Naive thymus-derived CD8-positive, alpha-beta T cell (primary cell): ENCODE measurements at places on chromosomes 12 and 14. TPM values are rescaled to one million over a fixed set of nuclear protein-coding genes. Genes with fewer than 3 reads are reported as not detected.
A peak's percentile ranks its signal among the peaks of the same experiment; 100 is the strongest.

DPF3 gene
- 0.55 TPM for total RNA-seq

GRCh38 chr14:76718306-76719040, 42.8 kb upstream of the VASH1 start:
- peaks cover 40% of the 10 kb centered on the region for H3K27me3 ChIP-seq
- H3K27ac ChIP-seq: no peak overlapping the region
- H3K4me1 ChIP-seq: no peaks in the 10 kb centered on the region

TBC1D30 gene
- total RNA-seq: 0.63 TPM

DNA sequence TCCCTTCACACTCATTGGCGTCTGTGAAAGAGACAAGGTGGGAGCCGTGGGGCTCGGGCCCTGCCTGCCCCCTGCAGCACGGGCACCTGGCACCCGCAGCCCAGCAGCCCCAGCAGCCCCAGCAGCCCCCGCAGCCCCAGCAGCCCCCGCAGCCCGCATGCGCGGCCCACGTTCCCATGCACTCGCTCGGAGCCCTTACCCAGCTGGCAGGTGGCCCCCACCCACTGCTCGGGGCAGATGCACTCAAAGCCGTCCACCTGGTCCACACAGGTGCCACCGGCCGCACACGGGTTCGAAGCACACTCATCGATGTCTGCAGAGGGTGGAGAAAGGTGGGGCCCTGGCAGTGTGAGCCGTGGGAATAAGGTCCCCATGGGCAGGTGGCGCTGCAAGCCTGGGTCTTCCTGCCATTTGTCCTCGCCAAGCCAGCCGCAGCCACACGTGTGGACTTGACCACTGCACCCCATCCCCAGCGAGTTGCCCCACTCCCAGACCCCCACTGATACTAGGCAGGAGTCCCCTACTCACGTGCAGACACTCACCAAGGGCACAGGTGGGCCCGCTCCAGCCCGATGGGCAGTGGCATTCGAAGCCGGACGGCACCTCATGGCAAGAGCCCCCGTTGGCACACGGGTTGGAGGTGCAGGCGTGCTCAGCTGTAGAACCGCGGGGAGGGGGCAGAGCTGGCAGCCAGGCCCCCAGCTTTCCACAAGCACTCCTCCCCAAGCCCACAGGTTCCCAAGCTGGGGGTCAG, 17.3 kb downstream of the JAG2 start:
- no peaks in the 10 kb centered on the region for H3K36me3 ChIP-seq
- no peaks in the 10 kb centered on the region for H3K27me3 ChIP-seq
- no peak for DNase-seq

DNA sequence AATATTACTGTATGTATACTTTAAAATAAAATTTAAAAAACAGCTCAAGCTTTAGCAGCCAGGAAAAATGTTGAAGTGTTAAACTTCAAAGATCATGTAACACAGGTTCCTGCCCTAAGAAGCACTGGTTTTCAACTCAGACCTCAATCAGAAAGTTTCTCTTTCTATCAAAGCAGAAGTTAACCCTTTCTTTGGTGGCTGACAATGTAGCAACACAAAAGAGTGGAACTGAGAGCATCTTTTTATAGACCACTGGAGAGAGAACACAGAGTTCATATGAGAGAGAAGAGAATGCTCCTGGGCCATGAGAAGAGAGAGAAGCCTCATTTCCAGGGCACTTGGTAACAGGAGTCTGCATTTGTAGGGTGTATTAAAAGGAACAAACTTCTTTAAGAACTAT, 42.2 kb upstream of the KTN1 start:
- DNase-seq: no peak
- H3K4me3 ChIP-seq: no peak overlapping the region
- H3K36me3 ChIP-seq: peaks cover 9% of the 10 kb centered on the region
- peaks cover 2% of the 10 kb centered on the region for H3K4me1 ChIP-seq
- no peak overlapping the region for H3K27ac ChIP-seq

LGALS3 gene
- 7.2 TPM for total RNA-seq

DNA sequence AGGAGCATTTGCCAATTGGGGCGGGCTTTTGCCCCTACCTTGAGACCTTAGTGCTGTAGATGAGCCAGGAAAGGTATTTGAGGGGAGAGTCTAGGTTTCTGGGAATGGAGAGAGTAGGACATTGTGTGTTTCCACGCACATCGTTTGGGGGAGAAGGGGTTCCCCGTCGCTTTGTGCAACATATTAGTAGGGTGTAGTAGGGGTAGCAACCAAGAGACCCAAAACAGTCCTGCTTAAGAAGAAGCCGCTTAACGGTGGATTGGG, 694 bp upstream of the PTGES3 start:
- peak overlapping the region; percentile 100 for H3K27ac ChIP-seq
- peak overlapping the region; percentile 99 for H3K4me3 ChIP-seq
- peaks cover 39% of the 10 kb centered on the region for H3K4me1 ChIP-seq
- H3K27me3 ChIP-seq: no peaks in the 10 kb centered on the region

DNAJC22 gene
- total RNA-seq: not detected

PYGL gene
- 0.39 TPM for total RNA-seq

TAS2R8 gene
- total RNA-seq: not detected

- peaks cover 18% of the 10 kb centered on the region for H3K36me3 ChIP-seq
- peak overlapping the region; percentile 74 for H3K4me3 ChIP-seq
- H3K27ac ChIP-seq: peak overlapping the region; percentile 54
- peaks cover 9% of the 10 kb centered on the region for H3K4me1 ChIP-seq
Measured at GRCh38 chr12:92977326-92977725, 48.2 kb upstream of the EEA1 start.

RTRAF gene
- total RNA-seq: 116 TPM

DNA sequence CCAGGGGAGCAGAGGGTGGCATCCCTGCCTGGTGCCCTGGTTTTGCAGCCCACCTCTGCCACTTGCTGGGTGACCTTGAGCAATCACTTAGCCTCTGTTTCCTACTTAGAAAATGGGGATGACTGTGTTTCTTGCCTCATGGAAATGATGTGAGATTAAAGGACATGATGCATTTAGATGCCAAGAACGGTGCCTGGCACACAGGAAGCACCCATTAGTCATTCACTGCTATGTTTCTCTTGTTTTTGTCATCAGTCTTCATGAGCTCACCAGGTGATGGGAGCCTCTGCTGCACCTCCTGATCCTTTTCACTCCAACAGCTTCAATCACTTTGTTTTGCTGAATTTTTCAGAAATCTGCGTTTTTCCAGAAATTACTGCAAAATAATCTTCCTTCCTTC, 23.6 kb upstream of the ATF1 start:
- no peaks in the 10 kb centered on the region for H3K27me3 ChIP-seq
- H3K27ac ChIP-seq: peak overlapping the region; percentile 68
- H3K4me1 ChIP-seq: no peaks in the 10 kb centered on the region
- H3K4me3 ChIP-seq: peak overlapping the region; percentile 45
- H3K36me3 ChIP-seq: peaks cover 95% of the 10 kb centered on the region

DNA sequence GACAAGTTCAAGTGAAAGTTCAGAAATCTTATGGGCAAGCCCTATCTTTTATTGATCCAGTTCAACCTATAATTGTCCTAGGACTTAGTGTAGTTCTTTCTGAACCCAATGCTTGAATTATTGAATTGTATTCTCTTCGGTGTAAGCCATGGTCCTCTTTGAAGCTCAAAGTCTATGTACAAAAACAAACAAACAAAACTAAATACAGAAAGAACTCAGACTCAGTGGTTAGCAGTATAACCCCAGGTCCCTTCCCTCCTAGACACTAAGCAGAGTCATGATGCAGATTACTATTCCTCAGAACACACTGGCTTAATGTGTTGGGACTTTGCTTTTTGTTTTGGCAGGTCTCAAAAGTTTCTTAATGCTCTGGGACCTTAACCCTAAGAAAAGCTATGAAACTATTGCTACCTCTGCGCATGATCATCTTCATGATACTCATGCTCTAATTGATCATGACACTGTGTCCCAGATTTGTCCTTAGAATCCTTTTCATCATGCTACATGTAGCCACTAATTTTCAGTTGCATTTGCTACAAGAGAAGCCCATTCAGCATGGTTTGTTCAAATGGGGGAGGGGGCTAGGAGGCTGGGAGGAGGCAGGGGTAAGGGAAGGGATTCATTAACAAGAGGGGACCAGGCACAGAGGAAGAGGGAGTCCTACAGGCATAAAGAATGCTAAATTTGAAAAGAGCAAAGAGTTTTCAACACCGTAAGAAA, 35.1 kb upstream of the NAA30 start:
- H3K4me1 ChIP-seq: no peaks in the 10 kb centered on the region
- H3K27me3 ChIP-seq: peaks cover 10% of the 10 kb centered on the region
- no peak overlapping the region for H3K4me3 ChIP-seq
- H3K36me3 ChIP-seq: no peaks in the 10 kb centered on the region
- DNase-seq: no peak

DNA sequence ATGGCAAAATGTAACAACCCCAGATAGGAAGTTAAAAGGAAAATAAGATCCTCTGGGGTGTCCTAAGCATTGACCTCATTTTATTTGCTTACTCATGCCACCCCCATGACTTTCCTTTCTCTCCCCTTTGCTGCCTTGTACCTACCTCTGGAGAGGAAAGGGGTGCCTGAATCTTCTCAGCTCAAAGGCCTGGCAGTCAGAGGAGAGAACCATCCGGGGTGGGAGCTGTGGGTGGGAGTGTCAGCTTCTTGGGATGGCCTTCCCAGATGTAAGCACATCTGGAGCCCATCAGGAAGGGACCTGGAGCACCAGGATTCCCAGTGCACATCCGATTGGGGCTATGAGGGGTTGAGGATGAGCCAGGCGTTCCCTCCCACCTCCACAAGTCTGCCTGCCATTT, 5.2 kb upstream of the ITGA5 start:
- no peak overlapping the region for H3K27ac ChIP-seq
- H3K4me3 ChIP-seq: no peak overlapping the region
- H3K4me1 ChIP-seq: peaks cover 41% of the 10 kb centered on the region
- no peak for DNase-seq
- H3K36me3 ChIP-seq: no peaks in the 10 kb centered on the region

- H3K27ac ChIP-seq: no peak overlapping the region
- H3K36me3 ChIP-seq: peaks cover 12% of the 10 kb centered on the region
- no peaks in the 10 kb centered on the region for H3K4me1 ChIP-seq
- H3K27me3 ChIP-seq: peaks cover 14% of the 10 kb centered on the region
Measured at GRCh38 chr12:119096429-119097202, 82.1 kb upstream of the HSPB8 start.

PPFIBP1 gene
- total RNA-seq: 9.2 TPM

DNA sequence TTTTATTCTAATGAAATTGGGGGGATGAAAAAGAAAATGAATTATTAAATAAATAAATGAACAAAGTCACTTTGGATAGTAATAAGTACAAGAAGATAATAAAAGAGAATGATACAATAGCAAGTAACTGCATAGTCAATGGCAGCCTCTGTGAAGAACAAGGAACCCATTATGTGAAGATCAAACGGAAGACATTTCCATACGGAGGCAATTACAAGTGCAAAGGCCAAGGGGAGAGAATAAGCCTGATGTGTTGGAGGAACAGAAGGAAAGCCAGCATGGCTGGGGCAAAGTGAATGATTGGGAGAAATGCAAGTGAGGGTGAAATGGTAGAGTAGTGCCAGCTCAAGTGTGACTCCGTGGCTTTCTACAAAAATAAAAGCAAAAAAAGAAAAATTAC, 43.9 kb upstream of the CHPT1 start:
- no peak for DNase-seq
- H3K36me3 ChIP-seq: no peaks in the 10 kb centered on the region
- peaks cover 6% of the 10 kb centered on the region for H3K4me1 ChIP-seq
- peaks cover 20% of the 10 kb centered on the region for H3K27me3 ChIP-seq
- no peak overlapping the region for H3K4me3 ChIP-seq
- H3K27ac ChIP-seq: no peak overlapping the region

- peaks cover 17% of the 10 kb centered on the region for H3K27me3 ChIP-seq
- no peaks in the 10 kb centered on the region for H3K4me1 ChIP-seq
- no peaks in the 10 kb centered on the region for H3K36me3 ChIP-seq
- H3K4me3 ChIP-seq: no peak overlapping the region
- DNase-seq: no peak
Measured at GRCh38 chr14:21656980-21657379, 3.3 kb downstream of the OR4E2 start.

DNA sequence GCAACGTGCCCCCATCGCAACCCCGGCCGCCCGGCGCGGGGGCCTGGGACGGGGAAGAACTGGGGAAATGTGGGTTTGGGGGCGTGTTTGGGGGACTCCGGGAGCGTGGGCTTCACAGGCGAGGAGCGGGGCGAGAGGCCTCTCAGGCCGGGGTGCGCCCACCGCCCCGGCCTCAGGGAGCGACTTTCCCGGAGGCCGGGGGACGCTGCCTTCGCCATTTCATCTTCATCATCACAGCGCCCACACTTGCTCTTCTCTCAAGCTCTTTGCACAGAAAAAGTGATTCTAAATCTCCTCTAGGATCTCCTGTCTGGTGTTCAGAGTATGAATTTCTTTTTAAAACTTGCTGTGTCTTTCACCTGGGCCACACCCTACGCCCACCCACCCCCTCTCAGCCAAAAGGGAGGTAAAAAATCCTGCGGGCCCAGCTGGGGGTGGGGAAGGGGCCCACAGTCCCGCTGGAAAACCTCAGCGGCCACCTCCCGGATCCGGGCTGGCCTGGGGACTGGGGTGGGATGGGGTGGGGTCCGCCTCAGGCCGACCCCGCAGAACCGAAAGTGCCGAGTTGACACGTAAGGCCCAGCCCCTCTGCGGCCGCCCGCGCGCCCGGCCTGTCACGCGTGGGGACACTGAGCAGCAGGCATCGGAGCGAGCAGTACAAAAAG, 7.4 kb downstream of the CDKN1B start:
- H3K27me3 ChIP-seq: no peaks in the 10 kb centered on the region
- peaks cover 59% of the 10 kb centered on the region for H3K4me1 ChIP-seq
- H3K27ac ChIP-seq: peak overlapping the region; percentile 97

DNA sequence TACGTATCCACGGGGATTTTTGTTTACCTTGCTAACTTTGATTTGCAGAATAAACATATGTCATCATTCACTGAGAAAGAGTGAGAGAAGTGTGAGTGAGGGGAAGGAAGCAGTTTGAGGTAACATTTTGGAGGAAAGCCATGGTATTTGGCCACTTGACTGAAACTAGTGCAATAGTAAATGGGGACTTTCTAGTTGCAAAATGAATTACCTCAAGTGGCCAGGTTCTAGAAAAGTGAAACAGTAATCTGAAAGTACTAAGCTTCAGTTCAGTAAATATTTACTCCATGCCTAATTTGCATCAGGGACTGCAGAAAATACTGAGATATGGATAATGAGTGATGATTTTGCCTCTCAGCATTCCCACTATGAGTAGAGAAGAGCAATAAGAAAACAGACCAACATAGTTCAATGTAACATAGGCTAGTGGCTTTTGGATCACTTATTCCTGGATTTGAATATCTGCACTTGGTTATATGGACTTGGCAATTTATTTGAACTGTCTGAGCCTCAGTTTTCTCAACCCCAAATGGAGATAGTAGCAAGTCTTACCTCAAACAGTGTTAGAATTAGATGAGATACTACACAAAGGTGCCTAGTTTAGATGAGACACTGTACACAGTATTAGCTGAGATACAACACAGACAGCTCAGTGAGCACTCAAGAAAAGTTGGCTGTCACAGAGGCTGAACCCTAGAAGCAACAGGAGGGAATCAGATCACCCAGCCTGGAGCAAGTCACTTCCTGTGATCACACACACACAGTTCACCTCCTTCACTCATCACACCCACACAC, 439.1 kb downstream of the NPAS3 start:
- no peaks in the 10 kb centered on the region for H3K4me1 ChIP-seq
- H3K36me3 ChIP-seq: no peaks in the 10 kb centered on the region
- DNase-seq: no peak
- no peak overlapping the region for H3K27ac ChIP-seq
- H3K27me3 ChIP-seq: no peaks in the 10 kb centered on the region

- peaks cover 8% of the 10 kb centered on the region for H3K36me3 ChIP-seq
- no peak overlapping the region for H3K27ac ChIP-seq
- peaks cover 3% of the 10 kb centered on the region for H3K27me3 ChIP-seq
- H3K4me3 ChIP-seq: no peak overlapping the region
Measured at GRCh38 chr14:90177539-90178189, 78.7 kb upstream of the PSMC1 start.

PCED1B gene
- 83.9 TPM for total RNA-seq

ZBTB39 gene
- total RNA-seq: 11.2 TPM

- peaks cover 91% of the 10 kb centered on the region for H3K4me1 ChIP-seq
- no peaks in the 10 kb centered on the region for H3K36me3 ChIP-seq
- DNase-seq: no peak
- H3K4me3 ChIP-seq: no peak overlapping the region
- no peaks in the 10 kb centered on the region for H3K27me3 ChIP-seq
- H3K27ac ChIP-seq: peak overlapping the region; percentile 96
Measured at GRCh38 chr14:91875525-91876286, 8.4 kb upstream of the TC2N start.
